ENCODE measurements at places on chromosomes 3 and 15.

DNA sequence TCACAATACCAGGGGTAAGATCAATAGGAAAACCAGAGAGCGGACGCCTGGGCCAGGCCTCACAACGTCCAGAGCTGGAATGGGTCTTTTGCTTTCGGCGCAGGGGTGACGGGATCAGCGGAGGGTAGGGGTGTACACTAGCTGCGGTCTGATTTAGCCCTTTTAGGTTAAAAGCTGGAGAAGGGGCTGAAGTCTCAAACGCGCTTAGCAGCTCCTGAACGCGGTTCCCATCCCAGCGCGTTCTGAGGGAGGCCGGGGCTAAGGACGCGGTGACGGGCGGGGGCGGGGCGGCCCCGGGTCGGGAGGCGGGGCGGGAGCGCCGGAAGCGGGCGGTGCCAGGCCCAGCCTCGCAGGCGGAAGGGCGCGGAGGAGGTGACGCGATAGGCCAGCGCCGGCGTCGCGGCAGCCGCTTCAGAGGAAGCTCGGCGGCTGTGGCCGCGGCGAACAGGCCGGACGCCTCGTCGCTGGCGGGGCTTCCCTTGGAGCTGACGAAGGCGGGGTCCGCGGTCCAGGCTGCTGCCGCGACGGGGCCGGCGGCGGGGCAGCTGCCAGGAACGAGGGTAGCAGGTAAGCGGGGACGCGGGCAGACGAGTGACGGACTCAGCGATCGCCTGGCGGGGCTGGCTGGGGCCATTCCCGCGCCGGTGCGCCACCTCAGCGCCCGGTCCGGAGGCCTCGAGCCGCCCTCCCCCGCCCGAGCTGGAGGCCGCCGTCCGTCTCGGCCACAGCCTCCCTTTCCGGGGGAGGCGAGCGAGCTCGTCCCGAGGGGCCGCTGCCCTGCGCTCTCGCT is at the start of gene SENP5:
Gene SENP5, plus strand, starts transcription at position 414 of the 790 bp plus-strand sequence. CDS start 17,262 bp downstream, outside the sequence.
- peak; percentile 78 for DNase-seq

GRCh38 chr15:61657461-61657860 is 402.8 kb downstream of the VPS13C start:
- DNase-seq, result no peak

DNA sequence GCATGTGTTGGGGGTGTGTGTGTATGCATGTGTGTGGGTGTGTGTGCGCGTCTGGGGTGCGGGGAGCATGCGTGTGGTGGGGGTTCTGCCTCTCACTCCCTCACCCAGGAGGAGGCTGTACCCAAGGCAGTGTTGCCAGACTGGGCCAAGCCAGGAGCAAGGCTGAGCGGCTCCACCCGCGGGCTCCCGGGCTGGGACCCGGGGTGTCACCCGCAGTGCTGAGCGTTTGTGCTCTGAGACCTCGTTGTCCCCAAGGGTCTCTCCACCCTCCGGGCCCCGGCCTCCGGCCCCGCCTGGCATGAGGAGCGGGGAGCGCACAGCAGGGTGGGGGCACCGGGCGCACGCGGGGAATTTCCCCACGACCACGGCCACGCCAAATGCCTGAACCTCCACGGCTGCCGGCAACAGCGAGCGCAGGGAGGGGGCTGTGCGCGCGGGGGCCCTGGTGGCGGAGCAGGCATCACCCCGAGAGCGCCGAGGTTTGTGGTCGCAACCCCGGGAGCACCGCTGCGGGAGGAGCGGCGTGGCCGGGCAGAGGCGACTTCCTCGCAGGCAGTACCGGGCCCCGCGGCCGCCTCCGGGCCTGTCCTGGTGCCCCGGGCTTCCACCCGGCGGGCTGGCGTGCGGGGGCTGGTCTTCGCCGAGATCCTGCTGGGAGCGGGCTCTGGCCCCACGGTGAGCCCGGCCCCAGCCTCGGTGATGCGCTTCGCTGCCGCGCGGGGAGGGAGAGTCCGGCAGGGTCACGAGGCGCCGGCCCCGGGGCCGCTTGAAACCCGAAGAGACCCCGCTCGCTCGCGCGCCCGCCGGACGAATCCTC is 7.4 kb upstream of the OCA2 start:
- no peak for DNase-seq

DNA sequence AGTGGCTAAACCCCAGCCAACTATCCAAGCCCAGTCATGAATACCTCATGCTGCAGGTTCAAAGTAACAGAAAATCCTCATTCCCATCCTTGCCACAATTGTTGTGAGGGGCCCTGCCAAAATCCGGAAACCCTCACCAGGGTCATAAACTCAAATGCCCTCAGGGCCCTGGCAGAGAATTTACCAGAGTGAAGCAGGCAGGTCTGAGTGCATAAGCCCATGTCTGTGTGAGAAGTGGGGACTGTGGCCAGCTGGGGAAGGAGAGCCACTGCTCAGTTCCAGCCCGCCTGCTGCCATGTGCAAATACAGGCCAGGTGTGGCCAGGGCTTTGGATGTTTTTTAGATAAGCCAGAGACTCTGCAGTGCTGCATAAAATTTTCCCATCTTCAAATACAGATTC is 7.0 kb downstream of the CEP152 start:
- no peak for DNase-seq

Data from activated CD4-positive, alpha-beta T cell treated with anti-CD3 and anti-CD28 coated beads, Interleukin-2, amount 50 U/mL, for 24 hours (primary cell).